ENCODE measurements at places on chromosomes 13 and 19.

GRCh38 chr13:87851410-87851809, 180.2 kb downstream of the SLITRK5 start:
- no peaks in the 10 kb centered on the region for H3K27me3 ChIP-seq
- no peak for DNase-seq
- H3K27ac ChIP-seq = no peak overlapping the region
- H3K36me3 ChIP-seq = no peaks in the 10 kb centered on the region
- no peak overlapping the region for H3K4me3 ChIP-seq

- H3K27me3 ChIP-seq = no peaks in the 10 kb centered on the region
- peak overlapping the region; percentile 96 for H3K27ac ChIP-seq
- DNase-seq = no peak
- H3K4me3 ChIP-seq = peak overlapping the region; percentile 89
- peaks cover 40% of the 10 kb centered on the region for H3K4me1 ChIP-seq
Measured at GRCh38 chr19:36113894-36114720, 568 bp downstream of the POLR2I start.

- H3K27ac ChIP-seq = peak overlapping the region; percentile 98
- H3K27me3 ChIP-seq = no peaks in the 10 kb centered on the region
Measured at GRCh38 chr19:58385891-58386575, 1.0 kb upstream of the RPS5 start.

- peak overlapping the region; percentile 100 for H3K27ac ChIP-seq
- peaks cover 34% of the 10 kb centered on the region for H3K36me3 ChIP-seq
- peak overlapping the region; percentile 65 for H3K4me3 ChIP-seq
- H3K4me1 ChIP-seq = peaks cover 65% of the 10 kb centered on the region
- peak; percentile 88 for DNase-seq
Measured at GRCh38 chr19:41945135-41945766, 13.9 kb downstream of the RABAC1 start.

GRCh38 chr19:35689836-35690235, 14.5 kb upstream of the ZBTB32 start:
- DNase-seq = no peak
- H3K4me3 ChIP-seq = no peak overlapping the region
- no peaks in the 10 kb centered on the region for H3K27me3 ChIP-seq
- peaks cover 4% of the 10 kb centered on the region for H3K36me3 ChIP-seq

DNA sequence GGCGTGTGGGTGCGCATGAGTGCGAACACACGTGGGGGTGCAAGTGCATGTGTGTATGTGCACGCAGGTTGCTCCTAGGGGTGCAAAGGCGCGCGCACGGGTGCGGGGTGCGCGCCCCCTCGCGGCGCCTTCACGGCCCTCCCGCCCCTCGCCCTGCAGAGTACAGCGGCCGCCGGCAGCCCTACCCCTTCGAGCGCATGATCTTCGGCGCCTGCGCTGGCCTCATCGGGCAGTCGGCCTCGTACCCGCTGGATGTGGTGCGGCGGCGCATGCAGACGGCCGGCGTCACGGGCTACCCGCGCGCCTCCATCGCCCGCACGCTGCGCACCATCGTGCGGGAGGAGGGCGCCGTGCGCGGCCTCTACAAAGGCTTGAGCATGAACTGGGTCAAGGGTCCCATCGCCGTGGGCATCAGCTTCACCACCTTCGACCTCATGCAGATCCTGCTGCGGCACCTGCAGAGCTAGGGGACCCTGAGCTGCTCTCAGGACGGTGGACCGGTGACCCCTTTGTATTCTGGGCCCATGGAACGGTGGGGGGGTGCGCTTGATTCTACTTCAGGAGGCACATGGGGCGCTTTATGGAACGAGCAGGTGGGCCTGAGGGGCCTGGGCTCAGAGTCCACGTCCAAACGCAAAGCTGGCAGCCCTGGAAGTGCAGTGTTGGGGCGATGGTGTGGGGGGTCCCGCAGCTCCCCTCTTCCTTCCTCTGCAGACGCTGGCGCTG, 27.7 kb downstream of the TMEM161A start:
- peaks cover 4% of the 10 kb centered on the region for H3K4me1 ChIP-seq
- peaks cover 12% of the 10 kb centered on the region for H3K36me3 ChIP-seq

- H3K36me3 ChIP-seq = peaks cover 46% of the 10 kb centered on the region
- no peak for DNase-seq
- peak overlapping the region; percentile 95 for H3K27ac ChIP-seq
- H3K4me1 ChIP-seq = peaks cover 42% of the 10 kb centered on the region
- H3K4me3 ChIP-seq = peak overlapping the region; percentile 96
Measured at GRCh38 chr19:4399812-4400134, 574 bp downstream of the SH3GL1 start.

- H3K4me3 ChIP-seq = no peak overlapping the region
- peaks cover 5% of the 10 kb centered on the region for H3K4me1 ChIP-seq
- no peak overlapping the region for H3K27ac ChIP-seq
- H3K27me3 ChIP-seq = no peaks in the 10 kb centered on the region
Measured at GRCh38 chr13:109568339-109568818, 218.0 kb downstream of the IRS2 start.

DNA sequence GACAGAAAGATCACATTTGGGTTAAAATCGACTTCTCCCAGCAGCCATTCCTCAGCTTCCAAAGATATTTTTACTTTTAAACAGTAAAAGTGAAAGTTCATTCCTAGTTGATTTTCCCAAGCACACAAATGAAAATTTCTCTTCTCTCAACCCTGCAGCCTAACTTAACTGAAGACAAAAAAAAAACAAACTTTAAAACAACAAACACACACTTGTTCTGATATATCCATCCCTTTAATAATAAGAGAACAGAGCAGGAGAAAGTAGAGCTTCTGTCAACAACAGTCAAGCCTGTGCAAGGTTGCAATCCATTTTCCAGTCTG, 72.9 kb downstream of the STK24 start:
- H3K27me3 ChIP-seq = no peaks in the 10 kb centered on the region
- peak overlapping the region; percentile 85 for H3K27ac ChIP-seq
- no peak for DNase-seq
- H3K4me1 ChIP-seq = peaks cover 52% of the 10 kb centered on the region
- H3K36me3 ChIP-seq = peaks cover 33% of the 10 kb centered on the region

DNA sequence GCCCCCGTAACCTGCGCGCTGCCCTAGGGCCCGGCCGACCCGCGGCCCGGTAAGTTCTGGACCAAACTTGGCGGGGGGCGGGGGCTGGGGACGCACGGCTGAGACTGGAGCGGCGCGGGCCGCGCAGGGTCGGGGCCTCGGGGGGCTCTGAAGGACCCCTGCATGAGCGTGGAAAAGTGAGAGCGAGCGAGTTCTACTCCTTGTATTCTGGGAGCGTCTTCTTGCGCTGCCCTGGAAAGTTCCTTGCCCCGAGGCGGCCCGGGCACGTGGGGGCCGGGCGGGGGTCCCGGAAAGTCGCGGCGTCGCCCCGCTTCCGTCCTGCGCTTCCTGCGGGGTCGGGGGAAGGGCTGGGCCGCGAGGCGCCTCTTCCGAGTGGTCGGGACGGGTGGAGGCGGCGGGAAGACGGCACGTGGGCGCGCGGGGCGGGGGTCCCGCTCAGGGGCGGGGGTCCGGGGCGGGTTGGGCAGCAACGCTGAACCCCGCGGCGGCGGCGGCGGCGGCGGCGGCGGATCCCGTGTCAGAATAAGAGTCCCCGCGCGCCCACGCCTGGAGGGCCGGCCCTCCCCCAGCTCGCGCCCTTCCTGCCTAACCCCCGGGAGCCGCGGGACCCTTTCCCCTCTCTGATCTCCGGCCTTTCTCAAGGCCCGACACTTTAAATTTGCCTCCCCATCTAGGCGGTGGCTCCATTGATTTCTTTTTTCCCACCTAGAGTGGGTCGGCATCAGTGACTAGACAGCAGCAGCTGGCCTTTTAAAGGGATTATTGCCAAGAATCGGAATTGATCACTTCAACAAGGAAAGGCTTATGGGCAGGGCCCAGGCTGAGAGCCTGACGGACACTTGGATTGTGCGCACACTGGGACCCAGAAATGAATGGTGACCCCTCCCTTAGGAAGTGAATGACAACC, 749 bp downstream of the GATAD2A start:
- H3K27me3 ChIP-seq = no peaks in the 10 kb centered on the region
- peak overlapping the region; percentile 98 for H3K4me3 ChIP-seq
- DNase-seq = no peak
- H3K27ac ChIP-seq = peak overlapping the region; percentile 97
- H3K36me3 ChIP-seq = peaks cover 13% of the 10 kb centered on the region

GRCh38 chr19:3420244-3420755, 53.9 kb downstream of the NFIC start:
- H3K36me3 ChIP-seq = peaks cover 2% of the 10 kb centered on the region
- no peak for DNase-seq
- no peaks in the 10 kb centered on the region for H3K27me3 ChIP-seq
- H3K27ac ChIP-seq = no peak overlapping the region

DNA sequence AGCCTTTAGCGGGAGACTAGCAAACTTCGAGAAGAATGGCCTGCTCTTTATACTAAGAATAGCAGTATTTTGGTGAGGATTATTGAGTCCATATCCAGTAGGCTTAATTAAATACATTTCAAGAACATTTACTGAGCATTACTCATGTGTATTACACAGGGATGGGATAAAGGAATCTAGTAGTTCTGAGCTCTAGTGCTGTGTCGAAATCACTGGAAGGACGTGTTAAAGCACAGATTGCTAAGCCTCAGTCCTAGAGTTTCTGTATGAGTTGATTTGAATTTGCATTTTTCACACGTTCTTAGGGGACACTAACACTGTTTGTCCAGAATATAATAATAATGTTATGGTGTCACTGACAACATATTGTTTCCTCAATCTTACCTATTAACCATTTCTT, 9.0 kb downstream of the ZNF302 start:
- peaks cover 7% of the 10 kb centered on the region for H3K27me3 ChIP-seq
- DNase-seq = no peak
- H3K36me3 ChIP-seq = peaks cover 32% of the 10 kb centered on the region
- no peak overlapping the region for H3K4me3 ChIP-seq
- no peak overlapping the region for H3K27ac ChIP-seq
- no peaks in the 10 kb centered on the region for H3K4me1 ChIP-seq

DNA sequence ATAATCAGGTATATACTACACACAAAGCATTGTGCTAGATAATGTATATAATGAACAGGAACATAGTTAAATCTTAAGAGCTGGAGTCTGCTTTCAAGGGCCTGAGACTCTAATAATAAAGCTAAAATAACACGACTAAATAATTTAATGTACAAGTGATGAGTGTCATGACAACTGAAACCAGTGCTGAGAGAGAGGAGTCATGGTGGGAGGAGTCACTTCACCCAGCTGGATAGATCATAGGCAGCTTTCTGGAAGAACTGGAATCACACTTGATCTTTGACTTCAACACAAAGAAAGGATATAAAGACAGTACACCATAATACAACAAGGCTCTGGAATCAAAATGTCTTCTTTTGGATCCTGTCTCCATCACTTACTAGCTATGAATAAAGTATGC, 7.1 kb downstream of the RBM26 start:
- peaks cover 15% of the 10 kb centered on the region for H3K36me3 ChIP-seq
- no peak overlapping the region for H3K4me3 ChIP-seq
- peaks cover 42% of the 10 kb centered on the region for H3K4me1 ChIP-seq
- peak overlapping the region; percentile 49 for H3K27ac ChIP-seq
- no peaks in the 10 kb centered on the region for H3K27me3 ChIP-seq
- DNase-seq = no peak

DNA sequence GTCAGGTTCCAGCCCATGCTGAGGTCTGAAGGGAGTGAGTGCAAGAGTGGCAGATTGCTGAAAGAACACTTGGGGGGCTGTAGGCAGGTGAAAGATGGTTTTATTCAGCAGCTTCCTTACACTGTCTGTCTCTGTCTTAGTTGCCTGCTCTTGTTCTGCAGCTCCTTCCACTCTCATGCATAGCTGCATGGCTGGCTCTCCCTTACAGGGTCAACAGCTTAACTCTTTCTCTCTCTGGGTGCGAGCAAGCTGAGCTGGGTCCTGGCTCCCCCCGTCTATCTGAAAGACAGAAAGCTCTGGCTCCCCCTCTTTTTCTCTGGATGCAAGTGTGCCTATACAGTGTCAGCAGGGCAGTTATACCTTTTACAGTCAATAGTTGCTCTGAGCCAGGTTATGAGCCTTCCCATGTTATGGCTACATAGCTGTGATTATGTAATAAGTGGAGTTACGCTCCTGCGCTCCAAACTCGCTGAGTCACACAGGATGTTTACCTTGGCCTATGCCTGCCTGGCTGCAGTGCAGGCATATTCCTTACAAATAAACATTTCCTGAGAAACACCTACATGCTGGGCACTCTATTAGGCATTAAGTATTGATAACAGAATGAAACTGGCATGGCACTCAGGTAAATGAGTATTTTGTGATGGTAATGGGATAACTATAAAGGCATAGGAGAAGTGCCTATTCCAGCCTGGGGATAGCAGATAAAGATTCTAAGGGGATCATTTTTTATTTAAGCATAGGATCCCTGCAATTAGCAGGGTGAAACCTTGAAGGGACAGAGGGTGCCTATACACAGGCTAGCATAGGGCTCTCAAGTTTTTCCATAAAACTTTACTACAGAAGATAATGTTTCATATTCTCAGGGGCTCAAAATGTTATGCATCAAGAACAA, 826.9 kb upstream of the PCDH9 start:
- no peak overlapping the region for H3K27ac ChIP-seq
- DNase-seq = no peak
- no peaks in the 10 kb centered on the region for H3K36me3 ChIP-seq
- no peaks in the 10 kb centered on the region for H3K27me3 ChIP-seq

GRCh38 chr19:46471116-46471733, at the start of gene PNMA8A:
TSS of gene PNMA8A (minus strand) at chr19:46471563. CDS start at chr19:46471035, 528 bp downstream.
- H3K4me1 ChIP-seq = peaks cover 4% of the 10 kb centered on the region
- peaks cover 47% of the 10 kb centered on the region for H3K27me3 ChIP-seq
- H3K4me3 ChIP-seq = no peak within 1 kb of the TSS
- H3K27ac ChIP-seq = no peak within 1 kb of the TSS
- DNase-seq = no peak

- H3K4me1 ChIP-seq = peaks cover 6% of the 10 kb centered on the region
- no peaks in the 10 kb centered on the region for H3K27me3 ChIP-seq
- H3K27ac ChIP-seq = no peak overlapping the region
- H3K36me3 ChIP-seq = peaks cover 7% of the 10 kb centered on the region
- no peak for DNase-seq
Measured at GRCh38 chr13:29556742-29557141, 38.7 kb downstream of the SLC7A1 start.

DNA sequence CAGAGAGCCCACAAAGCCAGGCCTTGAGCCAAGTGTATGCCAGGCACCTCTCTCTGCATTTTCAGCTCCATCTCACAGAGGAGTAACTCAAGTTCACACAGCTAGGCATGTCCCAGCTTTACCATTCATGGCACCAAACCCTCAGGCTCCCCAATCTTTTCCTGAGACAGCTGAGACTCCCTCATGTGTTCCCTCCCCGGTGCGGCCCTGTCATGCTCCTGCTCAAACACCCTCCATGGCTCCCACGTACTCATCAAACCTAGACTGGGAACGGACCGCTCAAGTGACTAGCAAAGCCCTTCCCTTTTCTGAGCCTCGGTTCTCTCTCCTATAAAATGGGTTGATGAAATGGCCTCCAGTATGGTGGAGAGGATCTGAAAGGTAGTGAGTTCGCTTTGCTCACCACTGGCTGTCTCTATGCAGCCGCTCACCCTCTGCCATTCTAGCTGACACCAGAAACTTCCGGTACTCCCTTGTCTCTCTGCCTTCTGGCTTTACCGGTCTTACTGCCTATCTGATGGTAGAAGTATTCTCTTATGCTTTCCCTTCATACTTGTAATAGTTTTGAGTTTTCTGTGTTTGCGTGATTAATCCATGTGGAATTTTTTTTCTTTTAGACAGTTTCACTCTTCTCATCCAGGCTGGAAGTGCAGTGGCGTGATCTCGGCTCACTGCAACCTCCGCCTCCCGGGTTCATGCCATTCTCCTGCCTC, 7.8 kb upstream of the SLC44A2 start:
- H3K27ac ChIP-seq = peak overlapping the region; percentile 68
- DNase-seq = no peak
- peaks cover 50% of the 10 kb centered on the region for H3K36me3 ChIP-seq
- H3K4me3 ChIP-seq = peak overlapping the region; percentile 37

- peaks cover 49% of the 10 kb centered on the region for H3K36me3 ChIP-seq
- H3K27ac ChIP-seq = no peak overlapping the region
- H3K4me1 ChIP-seq = peaks cover 51% of the 10 kb centered on the region
- DNase-seq = no peak
Measured at GRCh38 chr19:49932041-49932451, 2.7 kb upstream of the NUP62 start.

All from effector memory CD8-positive, alpha-beta T cell (primary cell).